ENCODE measurements at places on chromosomes 3 and 15. TPM values are rescaled to one million over a fixed set of nuclear protein-coding genes. Genes with fewer than 3 reads are reported as not detected.

Gene HAPLN3
- total RNA-seq, result 0.33 TPM

Gene KBTBD13
- not detected for total RNA-seq

Gene SLC2A2
- total RNA-seq, result 434 TPM

Gene EPHA3
- total RNA-seq, result 1.6 TPM

DNA sequence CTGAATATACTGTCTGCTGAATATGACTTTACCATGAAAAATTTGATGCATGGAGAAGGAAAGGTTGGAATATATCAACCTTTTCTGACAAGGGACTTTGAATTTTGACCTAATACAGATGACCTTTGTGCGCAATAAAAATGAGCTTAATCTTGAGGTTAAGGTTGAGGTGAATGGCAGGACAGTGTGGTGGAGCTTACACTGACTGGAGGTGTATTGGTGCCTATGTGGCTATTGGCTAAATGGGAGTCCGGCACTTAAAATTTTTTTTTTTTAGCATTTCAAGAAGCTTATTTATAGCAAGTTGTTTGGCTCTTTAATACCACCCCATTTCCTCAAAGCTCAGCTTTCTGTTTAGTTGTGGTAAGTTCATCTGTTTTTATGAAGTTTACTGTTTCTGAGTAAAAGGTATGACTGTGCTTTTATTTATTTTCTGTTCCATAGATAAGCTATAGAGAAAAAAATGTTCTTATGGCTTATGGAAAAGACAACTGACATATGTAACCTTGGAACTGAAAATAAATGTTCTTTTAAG is 15.2 kb downstream of the CDIN1 start:
- no peak for DNase-seq

DNA sequence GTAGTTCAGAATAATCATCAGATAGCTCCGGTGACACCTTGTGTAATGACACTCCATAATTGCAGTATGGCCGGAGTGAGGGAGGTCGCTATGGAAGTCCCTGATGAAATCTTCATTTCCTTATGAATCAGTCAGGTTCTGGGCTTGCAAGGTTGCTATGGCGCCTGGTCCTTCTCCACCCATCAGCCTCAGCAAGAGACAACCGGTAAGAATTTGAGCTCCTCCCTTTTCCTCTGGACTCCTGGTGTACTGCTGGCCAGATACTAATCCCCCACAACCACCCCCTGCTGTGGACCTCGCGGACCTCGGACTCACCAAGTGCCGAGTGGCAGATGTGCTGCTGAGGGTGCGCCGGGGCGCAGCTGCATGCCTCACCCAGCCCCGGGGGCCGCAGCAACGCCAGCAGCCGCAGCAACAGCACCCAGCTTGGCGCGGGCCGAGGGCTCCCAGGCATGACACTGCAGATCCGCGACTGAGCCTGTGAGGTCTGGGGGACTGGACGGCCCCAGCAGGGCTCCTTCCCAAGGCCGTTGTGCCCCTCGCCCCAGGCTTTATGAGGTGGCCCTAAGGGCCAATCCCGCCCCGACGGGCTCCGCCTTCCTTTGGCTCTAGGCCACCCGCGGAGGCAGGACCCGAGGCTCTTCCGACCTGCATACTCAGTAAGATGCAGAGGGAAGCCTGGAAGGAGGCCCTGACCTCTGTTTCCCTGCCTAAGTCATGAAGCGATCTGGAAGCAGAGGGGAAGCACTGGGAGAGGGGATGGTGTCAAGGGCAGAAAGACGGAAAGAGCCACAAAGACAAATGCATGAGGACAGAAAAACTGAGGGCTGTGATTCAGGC is at the start of gene TIMP4:
TSS of gene TIMP4 (minus strand) at position 526 of the 840 bp plus-strand sequence. CDS start at position 454, 72 bp downstream.
- DNase-seq, result peak; percentile 41

DNA sequence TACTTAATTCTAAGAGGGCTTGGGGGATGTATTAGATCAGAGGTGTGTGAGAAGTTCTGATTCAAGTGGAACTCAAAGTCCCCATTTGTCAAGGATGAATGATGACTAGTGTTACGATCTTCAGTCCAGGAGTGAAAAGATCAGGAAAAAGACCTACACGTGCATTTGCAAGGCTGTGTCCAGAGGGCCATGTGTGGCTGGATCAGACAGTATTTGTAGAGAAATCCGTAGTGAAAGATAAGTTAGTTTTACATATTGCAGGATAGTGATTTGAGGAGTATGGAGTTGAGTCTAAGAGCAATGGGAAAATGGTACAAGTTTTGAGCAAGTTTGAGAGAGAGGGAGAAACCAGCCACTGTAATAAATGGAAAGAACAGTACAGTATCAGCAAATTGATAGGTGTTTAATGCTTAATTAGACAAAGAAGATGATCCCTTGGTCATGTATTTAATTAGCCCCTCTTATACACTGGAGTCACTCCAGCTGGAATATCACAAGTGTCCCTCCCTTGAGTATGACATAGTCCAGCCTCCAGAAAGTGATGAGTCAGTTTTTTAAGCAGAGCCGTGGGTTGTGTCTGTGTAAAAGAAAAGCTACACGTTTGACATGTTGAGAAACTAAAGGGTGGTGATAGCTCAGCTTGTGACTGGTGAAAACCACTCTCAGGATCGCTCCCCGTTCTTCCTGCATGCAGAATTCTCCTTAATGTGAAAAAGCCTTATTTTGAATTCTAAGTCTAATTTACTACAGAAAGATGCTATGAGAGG is 348.8 kb downstream of the ROBO1 start:
- DNase-seq, result no peak

DNA sequence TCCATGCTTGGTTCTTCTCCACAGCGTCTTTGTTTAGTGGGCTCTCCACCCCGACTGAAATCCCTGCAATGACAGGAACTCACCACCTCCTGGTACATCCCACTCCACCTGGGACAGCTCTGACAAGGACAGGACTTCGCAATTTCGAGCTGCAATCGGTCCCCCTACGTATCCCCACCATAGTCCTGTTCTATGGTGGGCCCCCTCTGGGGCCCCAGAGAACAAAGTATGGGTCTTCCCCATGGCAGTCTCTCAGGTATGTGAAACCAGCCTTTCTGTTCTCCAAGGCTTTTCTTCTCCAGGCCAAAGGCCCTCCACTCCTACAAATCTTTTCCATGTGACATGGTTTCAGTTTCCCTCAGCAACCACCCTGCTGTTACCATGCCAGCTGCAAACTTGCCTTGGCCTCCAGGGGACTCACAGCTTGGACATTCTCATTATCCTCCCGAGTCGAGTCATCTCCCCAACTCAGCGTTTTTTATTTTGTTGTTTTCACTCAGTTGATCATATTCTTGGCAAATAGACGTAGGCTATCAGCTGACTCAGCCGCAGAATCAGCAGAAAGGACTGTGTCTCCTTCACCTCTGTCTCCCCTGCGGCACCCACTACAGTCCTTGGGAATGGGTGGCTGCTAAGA is 233.3 kb downstream of the OPA1 start:
- DNase-seq, result no peak

DNA sequence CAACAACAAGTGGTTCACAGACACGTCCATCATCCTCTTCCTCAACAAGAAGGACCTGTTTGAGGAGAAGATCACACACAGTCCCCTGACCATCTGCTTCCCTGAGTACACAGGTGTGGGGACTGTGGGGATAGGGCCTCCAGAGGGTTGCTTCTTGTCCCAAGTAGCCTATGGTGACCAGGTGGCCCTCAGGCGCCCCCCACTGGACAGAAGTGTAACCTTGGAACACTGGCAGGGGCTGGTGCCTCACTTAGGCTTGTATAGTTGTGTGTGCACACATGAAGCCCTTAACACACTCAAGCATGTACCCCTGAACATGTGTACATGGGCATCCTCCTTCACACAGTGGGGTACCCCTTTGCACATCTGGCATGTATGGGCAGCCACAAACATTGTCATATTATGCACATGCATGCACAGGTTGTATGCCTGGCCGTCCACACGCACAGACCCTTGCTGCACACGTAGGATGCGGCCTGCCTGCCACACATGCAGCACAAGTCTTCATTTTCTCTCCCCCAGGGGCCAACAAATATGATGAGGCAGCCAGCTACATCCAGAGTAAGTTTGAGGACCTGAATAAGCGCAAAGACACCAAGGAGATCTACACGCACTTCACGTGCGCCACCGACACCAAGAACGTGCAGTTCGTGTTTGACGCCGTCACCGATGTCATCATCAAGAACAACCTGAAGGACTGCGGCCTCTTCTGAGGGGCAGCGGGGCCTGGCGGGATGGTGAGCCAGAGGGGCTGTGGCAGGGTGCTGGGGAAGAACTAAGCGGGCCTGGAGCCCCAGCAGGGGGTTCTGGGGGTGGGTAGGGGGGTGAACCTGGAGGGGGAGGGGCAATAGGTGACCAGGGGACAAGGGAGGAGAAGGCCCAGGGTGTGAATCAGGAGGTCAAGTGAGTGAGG is 11.7 kb upstream of the SEMA3B start:
- no peak for DNase-seq

DNA sequence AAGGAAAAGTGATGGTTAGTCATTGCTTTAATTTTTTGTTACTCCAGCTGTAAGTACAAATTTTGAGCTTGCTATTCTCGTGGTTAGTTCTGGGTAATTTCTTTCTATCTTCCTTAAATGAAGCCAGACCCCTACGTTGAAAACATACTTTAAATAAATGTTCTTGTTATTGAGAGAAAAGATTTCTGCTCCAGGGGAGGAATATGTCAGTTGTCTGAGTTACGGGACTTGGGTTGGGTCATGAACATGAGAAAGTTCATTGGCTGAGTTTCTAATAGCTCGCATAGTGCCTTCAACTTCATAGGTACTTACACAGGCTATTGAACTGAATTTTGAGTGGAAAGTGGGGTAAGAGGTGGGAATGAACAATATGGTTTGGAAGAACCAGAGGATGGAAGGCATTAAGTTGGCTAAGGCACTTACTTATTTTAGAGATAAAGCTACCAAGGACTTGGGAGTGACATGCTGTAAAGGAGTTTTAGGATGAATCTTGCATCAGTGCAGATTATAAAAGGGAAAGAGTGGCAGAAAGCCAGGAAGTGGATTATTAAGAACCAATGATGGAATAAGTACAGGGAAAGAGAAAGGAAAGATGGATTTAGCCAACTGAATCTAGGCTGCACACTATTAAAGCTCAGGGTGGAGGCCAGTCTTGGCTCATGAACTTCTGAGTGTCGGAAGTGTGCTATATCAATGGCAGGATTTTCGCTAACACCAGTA is 1.4 kb downstream of the RPSA start:
- DNase-seq, result no peak

- no peak for DNase-seq
Measured at GRCh38 chr15:64009798-64010261, 36.5 kb downstream of the DAPK2 start.

GRCh38 chr3:187719628-187720336 is 17.4 kb upstream of the RTP2 start:
- DNase-seq, result no peak

DNA sequence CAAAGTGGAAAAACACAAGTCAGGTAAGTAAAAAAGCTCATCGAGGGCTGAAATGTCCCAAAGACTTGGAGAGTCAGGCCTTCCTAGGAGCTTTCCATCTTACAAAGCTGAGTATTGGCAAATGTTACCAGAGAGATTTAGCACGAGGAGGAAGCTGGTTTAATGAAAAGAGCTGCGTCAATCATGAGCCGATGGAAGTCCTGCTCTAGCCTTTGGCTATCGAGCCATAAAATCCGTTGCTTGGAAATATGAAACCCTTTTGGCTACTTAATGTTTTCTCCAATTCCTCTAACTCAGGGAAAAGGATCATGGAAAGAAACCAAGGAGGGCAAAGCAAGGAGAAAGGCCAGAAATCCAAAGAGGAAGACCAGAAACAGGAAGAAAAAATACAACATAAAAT is 1074.6 kb downstream of the FHIT start:
- no peak for DNase-seq

- no peak for DNase-seq
Measured at GRCh38 chr3:159447841-159448240, 540.8 kb upstream of the IL12A start.

DNA sequence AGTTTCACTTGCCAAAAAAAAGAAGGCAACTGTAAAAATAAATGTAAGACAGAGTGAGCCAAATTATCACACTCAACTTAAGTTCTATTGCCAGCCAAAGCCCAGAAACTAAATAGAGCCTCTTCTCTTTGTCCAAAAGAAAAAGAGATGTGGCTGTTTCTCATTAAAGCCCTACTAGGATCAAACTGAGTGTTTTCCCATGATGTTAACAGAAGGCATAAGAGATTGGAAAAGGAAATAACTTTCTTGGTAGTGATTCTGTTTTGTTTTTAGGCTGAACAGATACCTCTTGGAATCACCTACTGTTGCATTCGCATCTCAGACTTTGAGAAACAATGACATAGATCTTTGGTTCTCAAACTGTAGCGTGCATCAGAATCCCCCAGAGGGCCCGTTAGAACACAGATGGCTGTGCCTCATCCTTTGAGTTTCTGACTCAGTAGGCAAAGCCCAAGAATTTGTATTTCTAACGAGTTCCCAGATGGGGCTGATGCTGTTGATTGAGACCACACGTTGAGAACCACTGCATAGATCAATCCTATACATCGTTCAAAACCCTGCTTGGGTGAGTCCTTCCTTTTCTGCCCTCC is 42.5 kb upstream of the SRGAP3 start:
- DNase-seq, result no peak

DNA sequence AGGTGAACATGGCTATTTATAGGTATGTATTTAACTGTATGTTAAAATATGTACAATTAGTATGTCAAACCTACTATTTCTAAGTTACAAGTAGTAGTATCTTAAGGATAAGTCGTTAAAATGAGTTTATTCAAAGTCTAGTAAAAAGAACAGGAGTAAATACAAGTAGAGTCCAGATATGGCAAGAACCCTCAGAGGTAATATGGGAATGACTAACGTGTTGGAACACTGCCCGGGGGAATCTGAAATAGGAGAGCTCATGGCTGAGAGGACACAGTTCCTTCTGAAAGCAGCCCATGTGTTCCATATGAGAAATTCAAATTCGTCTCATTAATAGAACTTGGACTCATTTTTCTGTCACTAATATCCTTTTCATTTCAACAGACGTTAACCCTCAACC is 158.8 kb downstream of the CLSTN2 start:
- no peak for DNase-seq

DNA sequence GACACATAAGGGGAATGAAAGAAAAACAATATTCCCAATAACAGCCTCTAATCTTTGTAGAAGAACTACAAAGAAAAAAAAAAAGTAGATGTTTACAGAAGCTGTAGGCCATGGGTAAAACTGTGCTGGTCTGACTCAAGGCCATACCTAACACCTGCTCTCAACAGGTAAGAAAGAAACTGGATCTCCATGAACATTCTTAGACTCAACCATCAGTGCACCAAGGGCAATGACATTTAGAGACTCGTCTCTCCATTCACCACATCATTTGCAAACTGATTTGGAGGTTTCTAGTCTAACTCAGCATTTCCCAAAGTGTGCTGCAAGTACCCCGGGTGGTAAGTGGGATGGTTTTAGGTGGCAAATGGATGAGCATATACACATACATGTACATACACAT is 164.2 kb downstream of the FOXP1 start:
- no peak for DNase-seq

- no peak for DNase-seq
Measured at GRCh38 chr15:68572309-68572708, 6.5 kb upstream of the CORO2B start.

DNA sequence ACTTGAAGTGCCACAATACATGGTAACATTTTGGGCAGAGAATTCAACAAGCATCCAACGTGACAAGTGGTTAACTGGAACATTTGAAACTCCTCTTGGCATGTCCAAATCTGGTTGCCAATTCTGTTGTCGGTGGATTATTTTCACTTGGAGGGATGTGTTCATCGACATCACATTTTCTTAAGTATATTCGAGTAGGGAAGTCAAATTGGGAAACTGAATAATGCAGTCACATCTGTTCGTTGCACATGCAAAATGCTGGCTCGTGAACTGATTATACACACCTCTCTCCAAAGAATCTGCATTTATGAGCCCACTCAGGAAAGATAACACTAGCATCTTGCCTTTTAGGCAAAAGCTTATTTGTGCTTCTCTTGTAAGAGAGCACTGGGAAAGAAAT is 139.7 kb downstream of the LIPC start:
- DNase-seq, result no peak

- DNase-seq, result no peak
Measured at GRCh38 chr3:78204977-78205376, 1165.1 kb downstream of the ROBO2 start.
